ENCODE measurements at places on chromosomes 6 and 20.

- no peak for DNase-seq
Observed at GRCh38 chr6:135319819-135320218, 138.7 kb downstream of the MYB start.

DNA sequence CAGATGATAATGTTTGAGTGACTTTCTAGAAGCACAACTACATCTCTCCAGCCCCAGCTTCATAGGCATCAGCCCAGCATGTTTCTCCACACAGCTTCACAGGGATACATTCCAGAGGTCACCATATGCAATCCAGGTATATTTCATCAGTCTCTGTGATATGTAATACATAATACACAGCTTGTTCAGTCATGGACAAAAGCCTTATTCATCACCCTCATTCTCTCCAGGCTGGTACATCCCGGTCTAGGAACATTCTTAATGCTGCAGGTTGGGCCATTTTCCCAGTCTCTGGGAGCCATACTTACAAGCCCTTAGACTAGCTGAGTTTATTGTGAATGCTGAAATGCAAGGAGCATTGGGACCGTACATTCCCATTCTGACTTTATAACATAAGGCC is 169.4 kb downstream of the TMEM200A start:
- DNase-seq, result no peak

DNA sequence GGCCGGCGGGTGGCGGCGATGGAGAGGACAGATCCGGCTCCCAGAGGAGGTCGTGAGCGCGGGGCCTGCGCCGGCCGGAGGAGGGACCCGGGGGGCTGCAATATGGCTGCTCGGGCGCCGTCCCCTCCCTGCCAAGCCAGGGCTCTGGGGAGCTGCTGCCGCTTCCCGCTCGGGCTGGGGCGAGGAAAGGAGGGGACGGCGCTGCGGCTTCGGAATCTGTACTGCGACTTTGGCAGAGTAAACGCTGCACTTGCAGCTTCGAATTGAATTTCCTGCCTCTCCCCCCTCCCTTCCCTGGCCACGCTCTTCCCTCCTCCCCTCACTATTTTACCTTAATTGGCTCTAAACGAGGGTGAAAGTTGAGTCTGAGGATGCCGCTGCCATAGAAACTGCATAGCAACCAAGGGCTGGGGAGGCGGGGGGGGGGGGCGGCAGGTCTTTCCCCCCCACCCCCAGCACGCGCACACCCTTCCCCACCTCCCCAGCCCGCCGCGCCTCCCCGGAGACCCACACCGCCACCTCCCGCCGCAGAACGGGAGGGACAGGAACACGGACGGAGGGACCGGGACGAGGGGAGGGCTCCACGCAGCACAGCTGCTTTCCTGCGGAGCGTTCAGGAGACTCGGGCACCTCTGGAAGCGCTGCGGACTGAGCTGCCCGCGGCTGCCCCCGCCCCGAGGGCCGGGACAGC is 93.9 kb downstream of the RNASET2 start:
- DNase-seq, result no peak

GRCh38 chr20:36604952-36605398 is 604 bp upstream of the RAB5IF start:
- DNase-seq, result no peak

DNA sequence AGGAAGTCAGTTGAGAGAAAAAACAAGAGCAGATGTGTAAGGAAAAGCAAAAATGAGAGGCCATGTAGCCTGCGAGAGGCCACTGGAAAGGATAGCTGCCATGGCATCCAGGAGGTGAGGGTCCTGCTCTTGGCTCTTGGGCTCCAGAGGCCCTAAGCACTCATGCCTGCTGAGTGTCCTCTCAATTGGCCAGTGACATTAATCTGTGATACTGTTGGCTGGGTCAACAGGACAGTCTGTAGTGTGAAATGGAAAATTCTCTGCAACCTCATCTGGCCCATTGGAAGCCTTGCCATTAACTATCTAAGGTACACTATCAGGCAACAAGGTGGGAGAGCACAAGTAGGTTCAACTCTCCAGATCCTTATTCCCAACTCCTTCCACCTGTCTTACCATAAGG is 180.9 kb downstream of the LY86 start:
- DNase-seq, result no peak

DNA sequence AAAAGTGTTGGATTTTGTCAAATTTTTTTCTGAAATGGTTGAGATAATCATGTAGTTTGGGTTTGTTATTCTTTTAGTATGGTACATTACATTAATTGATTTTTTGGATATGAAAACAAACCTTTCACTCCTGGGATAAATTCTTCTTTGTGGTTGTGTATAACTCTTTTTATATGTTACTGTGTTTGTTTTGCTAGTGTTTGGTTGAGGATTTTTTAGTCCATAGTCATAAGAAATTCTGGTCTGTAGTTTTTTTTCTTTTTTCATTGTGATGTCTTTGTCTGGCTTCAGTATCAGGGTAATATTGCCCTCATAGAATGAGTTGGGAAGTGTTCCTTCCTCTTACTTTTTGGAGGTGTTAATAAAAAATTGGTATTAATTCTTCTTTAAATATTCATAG is 122.2 kb upstream of the ATXN1 start:
- DNase-seq, result no peak

GRCh38 chr6:45812922-45813321 is 202.7 kb downstream of the CLIC5 start:
- no peak for DNase-seq

DNA sequence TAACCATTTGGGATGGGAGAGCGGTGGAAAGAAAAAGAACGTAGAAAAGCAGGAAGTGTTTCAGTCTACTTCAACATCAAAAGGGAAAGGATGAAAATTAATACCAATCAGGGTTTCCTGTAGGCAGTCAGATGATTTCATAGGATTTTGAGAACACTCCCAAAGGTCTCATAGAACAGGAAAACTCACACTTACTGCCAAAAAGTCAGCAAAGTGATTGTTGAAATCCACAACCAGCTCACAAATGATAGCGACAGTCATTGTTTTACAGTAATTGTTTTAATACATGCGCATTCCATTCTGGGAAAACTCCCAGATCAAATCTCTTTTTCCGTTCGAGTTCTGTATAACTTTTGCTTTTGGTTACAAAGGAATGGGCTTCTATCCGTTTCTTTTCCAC is 5.3 kb upstream of the CNKSR3 start:
- DNase-seq, result no peak

GRCh38 chr6:110520209-110520965 is 44.0 kb upstream of the SLC22A16 start:
- no peak for DNase-seq
